ENCODE measurements at places on chromosomes 5 and 9.

DNA sequence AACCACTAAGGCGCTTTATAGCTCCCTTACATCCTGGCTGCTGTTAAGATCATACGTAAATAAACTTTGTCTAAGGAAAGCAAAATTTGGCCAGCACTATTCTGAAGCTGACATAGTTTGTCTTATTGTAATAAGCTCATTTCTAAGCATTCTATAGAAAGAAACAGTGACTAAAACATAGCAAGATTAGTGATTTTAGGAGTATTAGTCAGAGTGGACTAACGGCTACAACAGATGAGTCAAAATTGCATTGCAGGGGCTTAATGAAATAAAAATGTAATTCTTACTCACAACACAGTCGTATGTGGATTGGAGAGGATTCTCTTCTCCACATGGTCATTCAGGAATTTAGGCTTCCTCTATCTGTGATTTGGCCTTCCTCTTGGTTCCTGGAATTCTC lies 347.6 kb downstream of the GADD45G start:
- DNase-seq = no peak

- no peak for DNase-seq
These were observed 310.9 kb downstream of the ACTL7B start for GRCh38 chr9:108544866-108545265.

GRCh38 chr5:161278739-161279660 lies 267.5 kb downstream of the GABRB2 start:
- DNase-seq = no peak

DNA sequence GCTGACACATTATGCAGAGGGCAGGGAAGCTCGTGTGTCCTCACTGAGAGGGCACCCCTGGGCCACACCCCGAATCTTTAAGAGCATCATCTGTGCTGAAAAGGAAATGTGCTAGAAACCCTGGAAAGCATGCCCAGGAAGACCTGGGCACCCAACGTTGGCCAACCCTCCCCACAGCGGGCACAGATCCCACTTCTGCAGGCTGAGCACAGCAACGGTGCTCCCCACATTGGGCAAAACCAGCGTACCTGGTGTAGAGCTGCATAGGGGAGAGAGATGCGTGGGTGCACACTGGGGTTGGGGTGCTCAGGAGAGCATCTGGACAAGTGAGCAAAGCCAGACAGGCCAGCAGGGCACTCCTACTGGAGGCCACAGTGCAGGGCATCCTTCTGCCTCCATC lies 32.6 kb downstream of the ROR2 start:
- no peak for DNase-seq
